Activated CD4-positive, alpha-beta T cell treated with anti-CD3 and anti-CD28 coated beads for 36 hours (primary cell): ENCODE measurements at places on chromosomes 11 and 22.
A peak's percentile ranks its signal among the peaks of the same experiment; 100 is the strongest.

GRCh38 chr11:126896025-126896424 is 104.5 kb downstream of the KIRREL3 start:
- DNase-seq, result no peak

DNA sequence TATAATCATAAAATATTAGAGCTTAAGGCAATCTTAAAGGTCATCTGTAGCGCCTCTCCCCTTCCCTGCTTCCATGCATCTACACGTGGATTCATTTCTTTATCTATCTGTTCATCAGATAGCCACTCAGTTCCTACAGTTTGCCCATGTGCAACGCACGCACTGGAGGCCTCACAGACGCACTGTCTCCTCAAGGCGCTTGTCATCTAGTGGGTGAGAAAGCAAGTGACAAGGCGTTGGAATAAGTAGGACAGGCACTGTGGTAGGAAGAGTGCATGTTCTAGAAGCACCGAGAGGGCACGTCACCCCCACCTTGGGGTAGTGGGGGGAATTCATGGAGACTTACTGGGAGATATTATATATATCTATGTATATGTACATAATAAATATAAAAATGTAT is 20.8 kb upstream of the JAM3 start:
- no peak for DNase-seq

- no peak for DNase-seq
Measured at GRCh38 chr11:68677432-68677831, 6.9 kb upstream of the GAL start.

DNA sequence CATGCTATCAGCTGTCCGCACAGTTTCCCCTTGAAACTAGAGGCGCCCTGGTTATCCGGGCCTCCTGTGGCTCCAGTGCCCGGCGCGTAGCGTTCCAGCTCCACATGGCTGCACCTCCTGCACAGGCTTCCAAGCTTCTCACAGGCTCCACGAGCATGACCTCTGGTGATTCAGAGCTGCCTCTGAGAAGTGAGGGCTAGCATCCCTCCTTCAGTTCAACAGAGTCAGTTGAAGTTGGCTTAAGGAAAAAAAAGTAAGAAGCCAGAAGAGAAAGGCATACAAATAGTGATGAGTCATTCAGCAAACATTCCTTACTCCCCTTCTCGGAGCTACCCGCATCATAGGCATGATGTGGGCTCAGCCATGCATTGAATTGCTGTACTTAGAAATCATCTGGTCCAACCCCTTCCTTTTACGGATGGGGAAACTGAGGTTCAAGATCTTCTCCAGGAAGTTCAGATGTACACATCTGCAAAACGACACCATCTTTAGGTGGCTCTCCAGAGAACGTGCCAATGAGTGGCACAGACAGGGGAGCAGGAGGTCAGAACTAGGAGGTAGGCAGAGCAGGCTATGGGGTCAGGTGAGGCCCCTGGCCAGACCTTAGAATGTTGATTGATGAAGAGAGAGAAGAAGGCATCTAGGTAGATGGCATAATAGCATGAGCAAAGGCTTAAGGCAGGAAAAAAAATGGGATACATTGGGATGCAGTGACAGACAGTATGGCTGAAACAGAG is 216.3 kb upstream of the TBCEL start:
- DNase-seq, result no peak

DNA sequence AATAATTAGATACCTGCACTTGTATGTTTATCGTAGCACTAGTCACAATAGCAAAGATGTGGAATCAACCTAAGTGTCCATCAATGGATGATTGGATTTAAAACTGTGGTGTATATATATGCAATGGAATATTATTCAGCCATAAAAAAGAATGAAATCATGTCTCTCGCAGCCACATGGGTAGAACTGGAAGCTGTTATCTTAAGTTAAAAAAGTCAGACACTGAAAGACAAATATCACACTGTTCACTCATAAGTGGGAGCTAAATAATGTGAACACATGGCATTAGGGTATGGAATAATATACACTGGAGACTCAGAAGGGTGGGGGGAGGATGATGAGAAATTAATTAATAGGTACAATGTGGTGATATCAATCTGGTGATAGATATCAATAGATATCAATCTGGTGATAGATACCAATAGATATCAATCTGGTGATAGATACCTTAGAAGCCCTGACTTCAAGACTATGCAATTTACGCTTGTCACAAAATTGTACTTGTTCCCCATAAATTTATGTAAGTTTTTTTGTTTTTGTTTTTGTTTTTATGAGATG is 2.0 kb downstream of the LMO2 start:
- no peak for DNase-seq

GRCh38 chr11:86957976-86958646 is 2.9 kb upstream of the FZD4 start:
- DNase-seq, result no peak

GRCh38 chr11:24514219-24514594 is 17.4 kb downstream of the LUZP2 start:
- no peak for DNase-seq

DNA sequence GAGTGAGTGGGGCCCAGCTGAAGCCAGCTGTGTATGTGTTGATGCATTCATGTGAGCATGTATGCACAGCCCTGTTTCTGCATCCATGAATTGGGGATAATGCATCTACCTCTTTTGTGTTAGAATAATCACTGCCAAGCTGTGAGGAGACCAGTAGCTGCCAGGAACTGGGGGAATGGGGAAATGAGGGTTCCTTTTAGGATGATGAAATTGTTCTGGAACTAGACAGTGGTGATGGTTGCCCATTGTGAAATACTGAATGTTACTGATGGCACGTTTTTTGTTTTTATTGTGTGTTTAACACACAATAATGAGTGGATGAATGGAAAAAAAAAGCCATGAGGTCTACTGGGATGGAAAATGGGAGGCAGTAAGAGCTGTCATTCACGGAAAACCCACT is 45.3 kb upstream of the WNT11 start:
- DNase-seq, result no peak

DNA sequence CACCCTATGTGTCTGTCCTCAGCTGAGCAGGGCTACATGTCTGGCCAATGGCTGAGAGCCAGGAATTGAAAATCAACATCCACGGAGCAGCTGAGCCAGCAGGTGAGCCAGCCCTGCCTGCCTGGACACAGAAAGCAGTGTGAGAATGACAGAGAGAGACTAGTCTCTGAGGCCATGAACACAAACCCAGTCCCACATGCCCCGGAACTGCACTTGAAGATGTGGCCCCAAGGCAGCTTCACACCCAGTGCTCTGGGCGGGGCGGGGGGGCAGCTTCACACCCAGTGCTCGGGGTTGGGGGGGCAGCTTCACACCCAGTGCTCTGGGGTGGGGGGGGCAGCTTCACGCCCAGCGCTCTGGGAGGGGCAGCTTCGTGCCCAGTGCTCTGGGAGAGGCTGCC is 37.6 kb downstream of the TRMU start:
- DNase-seq, result no peak

- no peak for DNase-seq
Measured at GRCh38 chr22:30036656-30037055, 43.6 kb upstream of the HORMAD2 start.

GRCh38 chr11:123544631-123545375 is 109.6 kb downstream of the SCN3B start:
- DNase-seq, result no peak

GRCh38 chr11:479311-479710 is 27.7 kb downstream of the RNH1 start:
- DNase-seq, result no peak

DNA sequence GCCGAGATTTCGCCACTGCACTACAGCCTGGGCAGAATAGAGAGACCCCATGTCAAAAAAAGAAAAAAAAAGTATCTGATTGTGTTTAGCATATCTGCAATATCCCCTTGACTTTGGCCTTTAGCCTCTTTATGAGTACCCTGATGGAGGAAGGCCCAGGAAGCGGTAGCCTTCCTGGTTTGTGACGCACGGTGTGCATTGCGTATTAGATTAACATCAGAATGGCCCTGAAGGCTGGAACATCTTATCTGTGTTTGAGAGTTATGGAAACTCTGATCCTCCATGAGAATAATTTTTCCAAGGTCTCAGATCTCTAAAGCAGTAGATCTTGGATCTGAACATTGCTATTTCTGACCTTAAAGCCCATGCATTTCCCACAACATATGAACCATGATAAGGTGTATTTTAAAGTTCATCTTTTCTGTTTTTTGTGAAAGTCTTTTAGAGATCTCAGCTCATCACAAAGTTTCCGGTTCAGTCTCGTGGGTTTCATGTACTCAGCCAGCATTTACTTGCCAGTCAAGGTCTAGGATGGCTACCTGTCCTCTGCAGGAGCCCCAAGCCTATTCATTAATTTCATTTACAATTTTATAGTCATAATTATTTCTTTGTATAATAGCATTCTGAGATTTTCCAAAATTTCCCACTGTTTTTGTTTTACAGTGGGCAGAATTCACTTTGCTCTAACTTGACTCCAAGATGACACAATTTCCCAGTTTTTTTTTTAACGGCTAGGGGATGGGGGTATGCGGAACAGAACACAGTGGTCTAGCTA is 605 bp upstream of the FDX1 start:
- DNase-seq, result peak; percentile 24

GRCh38 chr11:65501472-65502273 is 2.8 kb downstream of the MALAT1 start:
- DNase-seq, result no peak

GRCh38 chr22:46575911-46576555 is 38.6 kb upstream of the CELSR1 start:
- DNase-seq, result peak; percentile 11

GRCh38 chr11:18191376-18191775 is 18.7 kb downstream of the MRGPRX4 start:
- DNase-seq, result no peak

DNA sequence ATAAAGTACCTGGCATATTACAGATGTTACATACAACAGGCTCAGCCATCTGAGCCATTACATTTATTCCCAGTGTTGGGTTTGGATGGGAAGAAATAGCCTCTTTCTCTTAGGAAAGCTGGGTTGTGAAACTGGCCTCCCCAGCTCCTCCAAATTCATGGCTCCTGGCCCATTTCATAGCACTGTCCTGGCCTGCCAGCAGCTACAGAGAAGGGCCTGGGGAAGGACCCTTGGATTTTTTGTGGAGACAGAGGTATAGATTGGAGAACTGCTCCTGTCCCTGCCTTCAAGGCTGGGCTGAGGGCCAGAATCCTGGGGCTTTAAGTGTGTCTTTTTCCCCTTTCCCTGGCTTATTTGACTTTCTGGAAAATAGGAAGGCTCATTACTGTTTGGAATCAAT is 18.0 kb downstream of the PKNOX2 start:
- no peak for DNase-seq

GRCh38 chr11:111472228-111472627 is 40.0 kb downstream of the BTG4 start:
- DNase-seq, result no peak

GRCh38 chr11:15829312-15829711 is 527.0 kb downstream of the SOX6 start:
- no peak for DNase-seq

DNA sequence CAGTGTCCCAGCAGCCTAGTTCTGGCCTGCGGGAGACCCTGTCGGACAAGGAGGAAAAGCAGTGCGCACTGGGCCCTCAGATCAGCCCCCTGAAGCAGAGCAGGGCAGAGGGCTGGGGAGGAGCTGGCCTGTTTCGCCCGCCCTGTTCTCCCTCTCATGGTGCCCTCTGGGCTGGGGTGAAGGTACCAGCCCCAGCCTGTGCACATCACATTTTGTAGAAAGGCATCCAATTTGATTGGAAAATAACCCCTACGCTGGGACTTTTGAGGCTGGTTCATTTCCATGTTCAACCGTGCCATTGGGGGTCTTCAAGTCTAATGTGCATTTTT is 832 bp upstream of the NAP1L4 start:
- DNase-seq, result peak; percentile 44

DNA sequence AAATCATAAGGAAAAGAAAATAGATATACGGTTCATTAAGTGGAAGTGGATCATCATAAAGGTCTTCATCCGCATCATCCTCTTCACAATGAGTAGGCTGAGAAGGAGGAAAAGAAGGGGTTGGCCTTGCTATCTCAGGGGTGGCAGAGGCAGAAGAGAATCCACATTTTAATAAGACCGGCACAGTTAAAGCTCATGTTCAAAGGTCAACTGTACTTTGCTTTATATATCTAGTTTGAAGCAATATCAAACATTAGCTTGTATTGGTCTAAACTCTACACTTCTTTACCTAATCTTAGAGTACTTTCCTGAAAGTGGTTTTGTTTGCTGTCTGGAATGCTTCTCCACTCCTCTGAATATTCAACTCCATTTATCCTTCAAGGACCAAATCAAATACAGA is 5.7 kb upstream of the PPFIBP2 start:
- no peak for DNase-seq

DNA sequence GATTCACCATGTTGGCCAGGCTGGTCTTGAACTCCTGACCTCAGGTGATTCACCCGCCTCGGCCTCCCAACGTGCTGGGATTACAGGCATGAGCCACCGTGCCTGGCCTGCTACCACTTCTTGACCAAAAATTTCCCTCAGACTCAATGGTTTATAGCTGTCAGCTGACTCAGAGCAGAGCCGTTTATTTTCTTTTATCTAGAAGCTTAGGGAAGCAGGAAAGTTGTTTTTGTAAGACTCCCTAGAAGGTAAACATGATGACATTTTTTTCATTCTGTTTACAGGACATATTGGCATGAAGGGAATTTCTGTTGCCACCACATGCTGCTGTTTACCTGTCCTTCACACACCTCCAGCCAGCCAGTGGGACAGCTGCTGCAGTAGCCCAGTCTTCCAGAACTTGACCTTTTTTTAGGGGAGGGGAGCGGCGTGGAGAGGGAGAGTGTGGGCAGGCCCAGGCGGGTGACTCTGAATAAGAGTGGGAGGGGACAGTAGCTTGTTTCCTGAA is 56.1 kb upstream of the PTPRJ start:
- peak; percentile 37 for DNase-seq

DNA sequence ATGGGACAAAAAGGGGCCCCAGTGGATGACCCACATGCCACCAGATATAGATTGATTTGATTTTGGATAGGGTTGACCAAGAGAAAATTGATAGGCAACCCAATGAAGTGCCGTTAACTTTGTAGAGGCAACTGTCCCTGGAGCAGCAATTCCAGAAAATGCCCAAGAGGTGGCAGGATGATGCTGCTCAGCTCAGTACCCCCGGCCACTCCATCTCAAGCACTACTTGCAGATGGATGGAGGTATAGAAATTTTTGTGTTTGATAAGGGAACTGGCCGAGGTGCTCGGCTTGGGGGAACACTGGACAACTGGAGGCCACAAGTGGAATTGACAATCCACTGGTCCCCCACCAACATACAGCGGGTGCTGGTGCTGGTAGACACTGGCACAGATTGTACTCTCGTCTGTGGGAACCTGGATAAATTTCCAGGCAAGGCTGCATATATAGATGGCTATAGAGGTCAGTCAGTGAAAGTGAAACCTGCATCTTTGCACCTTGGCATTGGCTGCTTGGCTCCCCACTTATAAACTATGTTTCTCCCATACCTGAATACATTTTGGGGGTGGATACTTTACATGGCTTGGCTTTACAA is 86.3 kb downstream of the CCDC83 start:
- DNase-seq, result peak; percentile 73

DNA sequence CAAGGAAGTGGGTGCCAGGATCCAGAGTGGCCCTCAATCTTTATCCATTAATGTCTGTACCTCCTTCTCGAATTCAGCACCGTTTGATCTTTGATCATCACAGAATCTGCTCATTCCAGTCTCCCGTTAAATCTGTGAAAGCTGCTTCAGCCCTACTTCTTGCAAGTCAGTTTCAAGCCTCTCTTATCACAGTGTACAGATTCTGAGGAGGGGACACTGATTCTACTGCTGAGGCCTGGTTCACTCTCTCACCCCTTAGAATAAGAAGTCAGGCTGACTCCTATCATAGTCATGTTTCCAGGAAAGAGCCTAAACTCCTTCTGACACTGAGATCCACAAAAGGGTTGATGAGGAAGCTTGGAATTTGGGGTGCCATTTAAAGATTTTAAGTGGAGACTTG is 39.0 kb downstream of the MAML2 start:
- DNase-seq, result no peak
